ENCODE measurements at places on chromosomes 3 and 15. TPM values are rescaled to one million over a fixed set of nuclear protein-coding genes. Genes with fewer than 3 reads are reported as not detected.

RTP1 gene
- total RNA-seq, result not detected

A4GNT gene
- 5.4 TPM for total RNA-seq

CGNL1 gene
- total RNA-seq, result 22.6 TPM

SLC15A2 gene
- not detected for total RNA-seq

FAM81A gene
- total RNA-seq, result not detected

SLC24A1 gene
- total RNA-seq, result 1.3 TPM

CCR3 gene
- 8.9 TPM for total RNA-seq

LYZL4 gene
- not detected for total RNA-seq

ADGRG7 gene
- not detected for total RNA-seq

C3orf22 gene
- not detected for total RNA-seq

IVD gene
- 40.9 TPM for total RNA-seq

GRCh38 chr3:24235121-24235520 lies 259.5 kb downstream of the THRB start:
- no peak for DNase-seq

DNA sequence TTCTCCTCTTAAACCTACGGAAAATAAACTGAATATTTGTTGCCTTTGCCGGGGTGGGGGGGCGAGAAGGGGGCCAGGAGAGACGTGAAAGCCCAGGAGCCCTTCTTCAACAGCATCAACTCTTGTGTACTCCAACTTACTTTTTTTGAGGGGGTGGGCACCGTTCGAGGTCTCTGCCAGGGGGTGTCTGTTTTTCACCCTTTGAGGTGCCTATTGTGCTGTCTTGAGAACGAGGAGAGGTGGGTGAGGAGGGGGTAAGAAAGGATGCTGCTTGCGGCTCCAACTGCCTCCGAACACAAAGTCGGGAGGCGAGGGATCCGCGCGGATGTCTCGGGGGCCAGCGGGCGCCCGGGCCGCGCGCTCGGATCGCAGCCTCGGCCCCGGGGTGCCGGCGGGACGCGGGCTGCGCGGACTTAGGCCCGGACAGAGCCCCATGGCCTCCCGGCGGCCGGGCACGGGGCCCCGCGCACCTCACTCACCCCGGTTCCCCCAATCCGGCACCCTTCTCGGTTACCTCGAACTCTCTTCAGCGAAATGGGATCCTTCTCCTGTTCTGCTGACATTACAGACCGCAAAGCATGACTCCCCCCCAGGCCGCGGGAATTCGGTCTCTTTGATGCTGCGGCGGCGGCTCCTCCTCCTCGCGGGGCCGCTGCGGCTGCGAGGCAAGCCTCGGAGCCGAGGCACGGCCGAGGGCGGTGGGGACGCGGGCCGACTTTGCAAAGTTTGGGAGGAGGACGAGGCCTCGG lies 650 bp downstream of the PYGO1 start:
- no peak for DNase-seq

DNA sequence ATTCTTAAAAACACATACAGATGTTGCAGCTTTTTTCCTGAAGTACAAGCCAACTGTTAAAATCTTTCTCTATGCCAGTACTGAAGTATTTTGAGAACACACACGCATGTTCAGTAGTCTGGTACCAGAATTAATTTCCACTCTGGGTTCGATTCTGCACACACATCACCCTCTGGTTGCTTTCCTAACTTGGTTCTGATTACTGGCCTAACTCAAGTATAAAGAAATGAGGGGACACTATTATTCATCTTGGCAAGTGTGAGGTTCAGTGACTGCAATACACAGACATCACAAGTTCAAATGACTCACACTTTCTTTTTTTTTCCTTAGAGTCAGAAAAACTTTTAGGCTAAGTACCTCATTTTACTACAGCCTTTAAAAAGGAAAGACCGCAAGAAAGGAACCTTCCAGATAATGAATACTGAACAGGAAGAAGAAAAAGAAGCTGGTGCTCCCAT lies 37.4 kb upstream of the LDHAL6B start:
- no peak for DNase-seq

GRCh38 chr15:74995779-74996765 lies 709 bp downstream of the SCAMP5 start:
- peak; percentile 81 for DNase-seq

- no peak for DNase-seq
Measured at GRCh38 chr3:114418724-114419543, 125.1 kb downstream of the TIGIT start.

- no peak for DNase-seq
Measured at GRCh38 chr3:179806177-179806576, 153.3 kb downstream of the USP13 start.

- DNase-seq, result peak; percentile 48
Measured at GRCh38 chr3:94811836-94812235, 749.0 kb downstream of the NSUN3 start.

GRCh38 chr15:85758655-85758978 lies 36.1 kb downstream of the KLHL25 start:
- DNase-seq, result no peak

- no peak for DNase-seq
Measured at GRCh38 chr3:87209111-87209510, 18.0 kb upstream of the CHMP2B start.

DNA sequence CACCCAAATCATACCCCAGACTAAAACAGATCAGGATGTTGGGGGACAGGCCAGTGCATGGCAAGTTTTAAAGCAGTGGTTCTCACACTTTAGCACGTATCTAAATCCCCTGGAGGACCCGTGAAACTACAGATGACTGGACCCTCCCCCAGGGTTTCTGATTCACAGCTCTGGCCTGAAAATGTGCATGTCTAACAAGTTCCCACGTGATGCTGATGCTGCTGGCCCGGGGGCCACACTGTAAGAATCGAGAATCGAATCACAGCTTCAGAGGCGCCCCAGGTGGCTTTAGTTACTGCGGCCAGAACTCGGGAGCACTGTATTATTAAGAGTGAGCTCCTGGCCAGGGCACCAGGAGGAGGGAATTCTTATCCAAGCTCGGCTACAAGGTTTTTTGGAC lies 11.6 kb downstream of the ADAMTS17 start:
- DNase-seq, result peak; percentile 23

- no peak for DNase-seq
Measured at GRCh38 chr3:130992344-130992743, 34.3 kb downstream of the ASTE1 start.

GRCh38 chr15:81182756-81183438 lies 13.8 kb upstream of the IL16 start:
- no peak for DNase-seq

DNA sequence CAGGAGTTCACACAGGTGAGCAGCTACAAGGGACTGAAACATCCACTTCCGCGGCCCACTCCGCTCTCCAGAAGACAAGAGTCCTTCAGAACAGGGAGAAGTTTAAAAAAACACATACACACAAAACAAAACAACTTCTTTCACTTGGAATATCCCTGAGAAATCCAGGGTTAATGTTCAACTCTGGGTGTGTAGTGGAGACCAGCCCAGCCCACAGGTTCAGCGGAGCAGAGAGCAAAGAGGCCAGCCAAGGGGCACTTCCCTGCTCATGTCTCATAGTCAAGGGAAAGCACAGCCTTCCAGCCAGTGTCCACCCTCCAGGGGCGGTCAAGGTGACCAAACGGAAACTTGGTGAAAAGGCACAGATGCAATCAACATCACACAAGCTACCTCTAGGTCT lies 41.6 kb downstream of the WNT5A start:
- peak; percentile 80 for DNase-seq

DNA sequence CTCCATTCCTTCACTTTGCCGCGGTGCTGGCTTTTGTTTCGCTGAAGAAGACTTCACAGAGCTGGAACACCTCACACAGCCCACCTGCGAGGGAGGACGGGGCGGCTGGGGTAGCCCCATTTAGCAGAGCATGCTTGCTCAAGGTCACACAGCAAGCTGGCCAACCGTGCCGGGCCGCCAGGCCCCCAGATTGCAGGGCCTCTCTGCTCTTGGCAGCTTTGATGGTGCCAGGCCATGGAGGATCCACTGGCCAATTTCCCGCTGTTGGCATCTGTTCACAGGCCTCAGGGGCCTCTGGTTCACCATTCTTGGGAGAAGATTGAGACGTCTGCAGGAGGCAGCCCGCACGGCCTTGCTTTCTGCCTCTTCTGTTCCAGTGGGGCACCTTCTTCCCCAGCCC lies 77.9 kb upstream of the LINGO1 start:
- no peak for DNase-seq

GRCh38 chr3:29373131-29373680 lies 92.3 kb downstream of the RBMS3 start:
- DNase-seq, result no peak

GRCh38 chr3:159852821-159853505 lies 135.7 kb upstream of the IL12A start:
- no peak for DNase-seq

DNA sequence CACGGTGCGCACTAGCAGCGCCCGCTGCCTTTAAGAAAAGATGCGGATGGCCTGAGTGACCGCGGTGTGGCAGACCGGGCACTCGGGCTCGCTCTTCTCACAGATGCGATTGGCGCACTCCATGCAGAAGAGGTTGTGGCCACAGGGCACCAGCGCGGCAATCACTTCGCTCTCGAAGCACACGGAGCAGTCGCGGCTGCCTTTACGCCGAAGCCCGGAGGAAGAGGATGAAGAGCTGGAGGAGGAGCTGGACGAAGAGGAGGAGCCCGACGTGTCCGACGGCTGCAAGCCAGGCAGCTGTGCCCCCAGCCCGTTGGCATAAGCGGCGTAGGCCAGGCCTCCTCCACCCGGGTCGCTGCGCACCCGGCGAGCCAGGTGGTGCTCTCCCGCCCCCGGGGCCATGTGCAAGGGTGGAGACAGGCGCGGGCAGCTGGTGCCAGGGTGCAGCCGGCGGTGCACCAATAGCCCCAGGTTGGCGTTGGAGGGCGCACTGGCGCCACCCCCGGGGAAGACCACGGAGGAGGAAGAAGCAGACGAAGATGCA lies 2.6 kb downstream of the MEX3B start:
- peak; percentile 28 for DNase-seq

- DNase-seq, result peak; percentile 20
Measured at GRCh38 chr15:78619022-78619950, 1.5 kb downstream of the CHRNA3 start.

DNA sequence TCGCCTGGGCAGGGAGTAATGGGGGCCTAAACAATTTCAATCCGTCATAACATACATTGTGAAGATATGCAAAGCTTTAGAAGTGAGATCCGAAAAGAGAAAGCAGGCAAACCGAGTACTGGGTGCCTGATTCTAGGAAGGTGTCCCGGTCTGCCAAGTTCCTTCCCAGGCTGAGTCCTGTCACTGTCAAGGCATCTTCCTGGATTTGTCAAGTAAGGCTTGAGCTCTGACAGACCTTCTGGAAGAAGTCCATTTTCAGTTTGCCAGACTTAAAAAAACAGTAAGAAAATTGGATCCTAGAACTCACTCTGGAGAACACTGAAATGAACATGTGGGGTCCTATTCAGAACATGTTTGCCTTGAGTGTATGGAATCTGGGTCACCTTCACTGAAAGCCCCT lies 253.9 kb downstream of the RORA start:
- DNase-seq, result no peak

DNA sequence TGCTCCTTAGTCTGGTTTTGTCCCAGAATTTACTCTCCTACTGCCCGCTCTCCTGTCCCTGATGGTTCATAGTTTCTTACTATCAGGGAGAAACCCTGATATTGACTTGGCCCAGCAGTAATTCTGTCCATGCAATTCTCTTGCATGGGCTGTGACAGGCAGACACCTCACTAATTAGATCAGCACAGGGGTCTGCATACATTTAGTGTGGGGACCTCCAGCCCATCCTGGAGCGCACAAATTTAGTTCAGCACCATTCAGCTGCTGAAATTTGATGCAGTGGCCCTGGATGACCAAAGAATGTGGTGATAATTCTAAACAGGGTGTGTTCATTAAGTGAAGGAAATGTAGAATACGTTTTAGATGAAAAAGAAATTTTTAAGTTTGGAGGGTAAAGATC lies 555.5 kb upstream of the TBL1XR1 start:
- no peak for DNase-seq

- no peak for DNase-seq
Measured at GRCh38 chr15:59699810-59700431, 10.8 kb upstream of the BNIP2 start.

GRCh38 chr3:143644370-143645089 lies 203.7 kb downstream of the SLC9A9 start:
- DNase-seq, result peak; percentile 51

DNA sequence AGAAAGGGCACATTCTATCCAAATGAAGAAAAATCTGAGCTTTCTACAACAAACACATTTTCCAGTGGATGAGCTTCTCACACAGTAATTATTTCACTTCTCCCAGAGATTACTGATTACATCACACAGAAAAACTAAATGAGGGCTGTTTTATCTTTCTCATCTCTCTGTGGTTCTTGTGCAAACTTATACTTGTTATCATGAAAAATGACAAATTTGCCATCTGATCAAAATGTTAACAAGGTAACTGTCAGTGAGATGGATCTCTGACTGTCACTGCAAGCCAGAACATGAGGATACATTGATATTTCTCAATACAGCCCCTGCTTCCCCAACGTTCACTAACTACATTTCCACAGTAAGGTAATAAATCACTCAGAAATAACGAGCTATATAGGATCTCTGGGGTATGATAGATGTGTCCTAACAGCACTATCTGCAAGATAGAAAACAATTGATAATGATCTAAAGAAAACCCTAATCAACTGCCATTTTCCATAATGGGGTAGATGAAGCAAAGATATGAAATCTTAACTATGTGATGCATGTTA lies 829.3 kb upstream of the CFAP20DC start:
- DNase-seq, result no peak

DNA sequence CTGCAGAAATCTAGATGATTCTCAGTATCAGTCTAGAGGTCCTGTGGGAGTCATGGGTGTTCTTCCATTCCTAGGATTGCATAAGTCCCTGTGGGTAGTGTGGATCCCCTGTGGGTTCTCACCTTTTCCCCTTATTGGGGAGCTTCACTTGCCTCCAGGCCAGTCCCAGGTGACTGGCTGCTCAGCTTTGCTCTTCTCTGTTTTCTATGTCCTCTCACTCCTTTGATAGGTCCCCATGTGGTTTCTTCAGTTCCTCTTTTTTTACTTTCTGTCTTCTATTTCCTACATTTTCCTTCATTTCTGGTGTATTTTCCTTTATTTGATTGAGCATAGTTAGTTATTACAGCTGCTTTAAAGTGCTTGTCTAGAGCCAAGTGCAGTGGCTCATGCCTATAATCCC lies 10.9 kb downstream of the TEX55 start:
- DNase-seq, result no peak

DNA sequence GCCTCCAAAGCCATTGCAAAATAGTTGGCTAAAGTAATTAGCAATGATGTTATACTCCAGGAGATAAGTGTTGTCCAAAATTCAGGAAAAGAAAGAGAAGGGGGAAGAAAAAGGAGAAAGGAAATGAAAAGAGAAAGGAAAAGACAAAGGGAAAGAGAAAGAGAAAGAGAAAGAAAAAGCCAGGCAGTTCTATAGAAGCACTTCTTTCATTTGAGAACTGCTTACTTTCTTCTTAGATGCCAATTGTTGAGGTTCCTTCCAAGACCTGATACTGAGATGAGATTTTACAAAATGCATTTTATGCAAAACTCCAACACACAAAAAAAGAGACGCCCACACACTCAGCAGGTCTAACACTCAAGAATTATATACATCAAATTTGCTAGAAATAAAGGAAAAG lies 298.4 kb downstream of the KCNH8 start:
- no peak for DNase-seq
